ENCODE measurements at places on chromosomes 16 and 17. TPM values are rescaled to one million over a fixed set of nuclear protein-coding genes. Genes with fewer than 3 reads are reported as not detected.

Gene PLA2G10
- not detected for total RNA-seq

Gene DHRS7B
- 12.6 TPM for total RNA-seq

Gene KRTAP4-4
- total RNA-seq = not detected

Gene AARS1
- total RNA-seq = 122 TPM

Gene LITAFD
- total RNA-seq = not detected

Gene CACNG5
- total RNA-seq = not detected

Gene ZSCAN10
- 0.37 TPM for total RNA-seq

Gene OTOA
- 0.17 TPM for total RNA-seq

Gene PRSS27
- total RNA-seq = 1.9 TPM

Gene TBX4
- not detected for total RNA-seq

Gene CCL5
- total RNA-seq = 782 TPM

Gene HAS3
- total RNA-seq = 1.6 TPM

Gene COTL1
- 657 TPM for total RNA-seq

Gene PLXDC1
- total RNA-seq = 17.9 TPM

Gene PIK3R5
- 84.0 TPM for total RNA-seq

Gene MPV17L
- not detected for total RNA-seq

Gene MED13
- 58.5 TPM for total RNA-seq

Gene MMP2
- 0.28 TPM for total RNA-seq

Gene KPNA2
- total RNA-seq = 148 TPM

Gene MRPL28
- 67.5 TPM for total RNA-seq

Gene CCL7
- not detected for total RNA-seq

Gene MYL4
- total RNA-seq = not detected

Gene FADS6
- total RNA-seq = not detected

Gene WFIKKN1
- 0.60 TPM for total RNA-seq

Gene NPIPA7
- total RNA-seq = 12.0 TPM

Gene SAMD14
- total RNA-seq = 0.19 TPM

Gene AOC3
- total RNA-seq = 0.86 TPM

Gene MRTFB
- 14.1 TPM for total RNA-seq

Gene HBQ1
- total RNA-seq = not detected

Gene TP53TG3C
- total RNA-seq = not detected

Gene CHST4
- not detected for total RNA-seq

Gene APOBR
- total RNA-seq = 26.1 TPM

Gene CMTM4
- total RNA-seq = 2.0 TPM
